ENCODE measurements at places on chromosomes 7 and 10.

GRCh38 chr7:51778121-51778520 is 461.5 kb upstream of the COBL start:
- no peak for DNase-seq

- DNase-seq: no peak
These were observed 106.2 kb downstream of the CUX1 start for GRCh38 chr7:101923602-101923985.

DNA sequence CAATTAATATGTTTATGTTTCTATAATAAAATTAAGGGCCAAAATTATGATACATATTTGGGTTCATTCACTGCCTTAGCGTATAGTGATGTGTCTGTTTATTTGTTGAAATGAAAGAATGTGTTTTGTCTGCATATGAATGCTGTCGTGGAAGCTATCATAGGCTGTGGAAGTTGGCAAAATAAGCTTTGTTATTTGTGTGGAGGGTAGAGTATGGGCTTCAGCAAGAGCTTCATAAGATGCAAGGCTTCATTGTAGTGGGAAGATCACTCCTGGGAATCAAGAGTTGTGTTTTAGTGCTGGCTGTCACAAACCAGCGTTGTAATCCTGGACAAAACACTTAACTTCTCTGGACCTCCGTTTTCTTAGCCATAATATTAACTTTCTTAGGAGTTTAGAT is 2.5 kb downstream of the SLK start:
- DNase-seq: no peak

DNA sequence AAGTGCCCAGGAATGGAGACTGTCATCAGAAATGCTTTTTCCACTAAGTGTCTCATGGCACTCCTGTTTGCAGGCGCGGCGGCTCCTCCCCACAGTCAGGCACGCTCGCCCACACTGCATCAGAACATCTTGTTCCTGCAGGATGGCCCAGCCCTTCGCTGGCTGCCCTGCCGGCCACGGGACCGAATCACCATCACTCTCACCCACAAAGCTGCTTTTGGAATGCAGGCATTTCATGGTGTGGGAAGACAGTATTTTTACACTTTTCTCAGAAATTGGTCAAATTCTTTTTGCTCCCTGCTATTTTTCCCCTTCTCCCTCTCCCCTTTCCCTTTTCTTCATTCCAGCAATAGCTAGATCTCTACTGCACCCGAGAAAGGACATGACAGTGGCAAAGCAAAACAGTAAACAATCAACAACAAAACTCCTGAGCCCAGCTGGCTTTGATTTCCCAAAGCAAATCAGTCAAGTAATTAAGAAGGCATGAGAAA is 176.1 kb upstream of the TNS3 start:
- DNase-seq: no peak

DNA sequence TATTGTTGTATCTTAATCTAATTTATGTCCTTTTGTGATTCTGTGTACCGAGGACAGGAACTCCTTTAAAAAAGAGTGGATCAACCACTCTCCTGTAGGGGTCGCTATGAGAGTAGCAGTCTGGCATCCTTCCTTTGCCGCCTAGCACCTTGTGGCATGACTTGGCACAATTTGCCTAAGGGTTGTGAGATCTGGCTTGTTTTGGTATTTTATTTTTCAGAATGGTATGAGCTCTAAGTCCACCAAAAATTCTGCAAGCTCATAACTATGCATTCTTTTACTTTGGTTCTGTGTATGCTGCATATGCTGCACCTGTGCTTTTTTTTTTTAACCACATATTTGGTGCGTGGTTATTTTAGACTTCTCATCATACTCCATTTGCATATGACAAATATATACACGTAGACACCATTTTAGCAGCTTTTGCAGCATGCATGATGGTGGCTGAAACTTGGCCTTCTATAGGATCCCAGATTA is 112.8 kb downstream of the CDK14 start:
- no peak for DNase-seq

DNA sequence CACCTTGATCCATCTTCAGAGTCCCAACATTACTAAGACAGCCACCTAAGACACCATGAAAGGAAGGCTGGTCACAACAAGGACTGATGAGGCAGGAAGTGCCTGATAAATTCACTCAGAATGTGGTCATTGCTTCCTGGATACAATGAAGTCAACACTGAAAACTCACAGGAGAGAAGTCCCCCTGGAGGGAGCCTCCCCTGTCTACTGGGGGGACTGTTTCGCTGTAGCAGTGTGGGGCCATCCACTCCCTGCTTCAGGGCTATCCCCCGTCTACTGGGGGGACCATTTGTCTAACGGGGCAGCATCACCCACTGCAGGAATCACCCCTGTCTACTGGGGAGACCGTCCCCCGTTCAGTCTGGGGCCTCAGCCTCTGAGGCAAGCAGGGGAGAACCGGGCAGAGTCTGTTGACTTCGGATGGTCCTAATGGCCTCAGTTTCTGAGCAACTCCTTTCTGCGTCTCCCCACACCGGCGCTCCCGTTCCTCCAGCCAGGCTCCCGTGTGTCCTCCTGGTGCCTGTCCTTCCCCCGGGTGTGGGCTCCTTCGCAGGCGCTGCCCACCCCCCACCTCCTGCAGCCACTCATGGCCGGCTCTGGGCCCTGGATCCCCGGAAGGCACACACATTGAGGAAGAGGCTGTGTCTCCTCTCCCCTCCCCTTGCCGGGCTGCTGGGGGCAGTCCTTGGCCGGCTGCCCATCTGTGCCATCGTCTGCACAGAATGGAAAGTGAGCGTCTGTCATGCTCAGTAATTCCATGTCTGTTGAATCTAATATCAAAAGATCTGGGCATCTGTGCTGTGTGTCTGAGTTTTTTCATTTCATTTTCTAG is 59.9 kb upstream of the DNAJB6 start:
- no peak for DNase-seq

DNA sequence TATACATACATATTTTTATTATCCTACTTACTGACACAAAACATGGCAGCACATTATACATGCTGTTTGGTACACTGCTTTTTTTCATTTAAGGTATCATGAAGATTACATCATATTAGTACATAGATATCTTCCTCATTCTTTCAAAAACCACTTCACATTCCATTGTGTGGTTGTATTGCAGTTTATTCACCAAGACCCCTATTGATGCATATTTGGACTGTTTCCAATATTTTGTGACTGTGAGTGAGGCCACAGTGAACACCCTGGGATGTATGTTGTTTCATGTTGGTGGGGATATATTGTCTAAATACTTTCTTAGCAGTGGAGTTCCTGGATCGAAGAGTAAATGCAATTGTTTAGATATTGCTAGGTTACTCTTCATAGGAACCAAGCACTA is 39.0 kb downstream of the TFAM start:
- DNase-seq: no peak

DNA sequence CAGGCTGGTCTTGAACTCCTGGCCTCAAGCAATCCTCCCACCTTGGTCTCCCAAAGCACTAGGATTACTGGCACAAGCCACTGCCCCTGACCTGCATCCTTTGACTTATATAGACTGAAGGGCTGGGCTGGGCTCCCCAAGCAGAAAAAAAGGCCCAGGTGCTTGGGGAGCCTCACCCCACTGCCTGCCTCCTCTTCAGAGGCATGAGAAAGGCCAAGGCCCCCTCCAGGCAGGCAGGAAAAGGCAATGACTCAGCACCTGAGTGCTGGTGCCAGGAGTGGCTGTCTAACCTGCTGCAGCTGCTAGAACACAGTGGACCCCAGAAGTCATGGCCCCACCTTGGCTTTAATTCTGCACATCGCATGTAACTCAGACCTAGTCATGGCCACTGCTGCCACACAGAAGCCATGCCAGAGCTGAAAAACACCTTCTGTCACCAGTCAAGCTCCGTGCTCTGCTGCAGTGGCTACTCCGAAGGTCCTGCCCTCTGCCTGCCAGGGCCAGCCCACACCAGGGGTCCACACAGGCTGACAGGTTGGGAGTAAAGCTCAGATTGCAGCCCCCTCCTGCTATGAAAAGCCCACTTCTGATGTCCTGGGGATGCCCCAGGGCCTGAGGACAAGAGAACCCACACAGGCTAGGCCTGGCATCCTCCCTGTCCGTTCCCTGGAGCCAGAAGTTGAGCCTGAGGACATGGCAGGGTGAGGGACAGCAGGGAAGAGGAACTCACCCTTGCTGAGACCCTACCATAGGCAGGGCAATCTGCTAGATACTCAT is 48.5 kb downstream of the GRID1 start:
- DNase-seq: no peak

DNA sequence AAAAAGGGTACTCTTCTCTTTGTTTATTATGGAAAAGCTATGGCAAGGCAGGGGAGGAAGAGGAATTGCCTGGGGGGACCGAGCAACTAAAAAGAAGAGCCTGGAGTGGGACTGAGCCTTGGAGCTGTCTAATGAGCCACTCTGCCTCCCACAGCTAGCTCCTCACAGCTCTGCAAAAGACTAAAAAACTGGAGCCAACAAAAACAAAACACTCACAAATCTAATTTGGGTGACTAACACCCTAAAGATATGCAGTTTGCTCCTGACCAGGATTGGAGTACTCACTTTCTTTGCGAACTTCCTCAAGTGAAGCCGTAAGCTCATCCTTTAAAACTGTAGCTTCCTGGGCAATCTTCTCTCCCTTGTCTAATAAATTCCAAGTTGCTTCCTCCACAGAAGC is 89.4 kb downstream of the CTNNA3 start:
- DNase-seq: no peak

DNA sequence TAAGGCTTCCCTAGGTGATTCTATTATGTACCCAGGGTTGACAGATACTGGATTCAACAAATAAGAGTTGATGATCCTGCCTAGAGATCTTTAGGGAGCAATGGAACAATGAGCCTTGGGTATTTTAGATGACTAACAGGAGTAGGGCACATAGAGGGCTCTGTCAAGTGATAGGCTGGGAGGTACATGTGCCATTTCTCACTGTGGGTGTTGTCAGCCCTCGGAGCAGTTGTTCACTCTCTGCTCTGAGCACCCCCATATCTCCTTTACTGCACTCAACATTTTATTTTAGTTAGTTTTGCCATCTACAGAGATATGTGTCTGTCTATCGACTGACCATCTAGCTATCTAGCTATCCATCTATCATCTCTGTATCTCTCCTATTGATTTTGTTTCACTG is 950.6 kb downstream of the TYW1 start:
- DNase-seq: no peak

- no peak for DNase-seq
These were observed 9.5 kb downstream of the RAB18 start for GRCh38 chr10:27513451-27514191.

- DNase-seq: no peak
These were observed 80.0 kb downstream of the DAGLB start for GRCh38 chr7:6367701-6368211.

DNA sequence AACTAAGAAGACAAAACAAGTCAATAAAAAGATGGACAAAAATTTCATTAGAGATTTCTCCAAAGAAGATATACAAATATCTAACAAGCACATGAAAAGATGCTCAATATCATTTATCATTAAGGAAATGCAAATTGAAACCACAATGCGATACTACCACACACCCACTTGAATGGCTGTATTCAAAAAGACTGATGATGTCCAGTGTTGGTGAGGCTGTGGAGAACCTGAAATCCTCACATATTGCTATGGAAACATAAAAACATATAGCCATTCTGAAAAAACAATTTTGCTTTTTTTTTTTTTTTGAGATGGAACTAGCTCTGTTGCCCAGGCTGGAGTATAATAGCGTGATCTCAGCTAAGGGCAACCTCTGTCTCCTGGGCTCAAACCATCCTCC is 124.1 kb upstream of the LAMB4 start:
- no peak for DNase-seq

GRCh38 chr10:12500381-12501303 is 151.3 kb downstream of the CAMK1D start:
- DNase-seq: no peak

DNA sequence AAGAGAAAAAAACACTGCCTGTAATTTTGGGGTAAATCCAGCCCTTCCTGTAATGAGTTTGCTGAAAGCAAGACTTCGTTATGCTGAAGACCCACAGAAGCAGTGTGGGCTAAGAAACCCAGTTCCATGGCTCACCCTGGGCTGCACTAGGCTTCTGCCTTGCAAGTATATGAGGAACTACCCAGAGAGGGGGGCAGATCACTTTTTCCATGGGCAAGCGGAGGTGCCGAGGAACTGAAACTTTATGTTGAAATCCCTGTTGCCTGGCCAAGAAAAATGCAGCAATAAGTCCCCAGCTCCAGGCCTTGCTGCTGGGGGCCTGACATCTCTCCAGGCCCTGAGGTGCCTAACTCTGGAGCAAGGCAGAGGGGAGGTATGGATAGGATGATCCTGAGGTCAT is 8.5 kb downstream of the RASSF4 start:
- DNase-seq: no peak

GRCh38 chr7:35424869-35425495 is 171.1 kb upstream of the TBX20 start:
- DNase-seq: peak; percentile 42

- no peak for DNase-seq
These were observed 15.6 kb downstream of the MDH2 start for GRCh38 chr7:76063525-76063924.

GRCh38 chr7:39260279-39260844 is 282.7 kb downstream of the POU6F2 start:
- DNase-seq: no peak

GRCh38 chr7:114865564-114865963 is 56.3 kb upstream of the MDFIC start:
- no peak for DNase-seq

- no peak for DNase-seq
These were observed 7.0 kb upstream of the ZNF862 start for GRCh38 chr7:149830997-149831740.

DNA sequence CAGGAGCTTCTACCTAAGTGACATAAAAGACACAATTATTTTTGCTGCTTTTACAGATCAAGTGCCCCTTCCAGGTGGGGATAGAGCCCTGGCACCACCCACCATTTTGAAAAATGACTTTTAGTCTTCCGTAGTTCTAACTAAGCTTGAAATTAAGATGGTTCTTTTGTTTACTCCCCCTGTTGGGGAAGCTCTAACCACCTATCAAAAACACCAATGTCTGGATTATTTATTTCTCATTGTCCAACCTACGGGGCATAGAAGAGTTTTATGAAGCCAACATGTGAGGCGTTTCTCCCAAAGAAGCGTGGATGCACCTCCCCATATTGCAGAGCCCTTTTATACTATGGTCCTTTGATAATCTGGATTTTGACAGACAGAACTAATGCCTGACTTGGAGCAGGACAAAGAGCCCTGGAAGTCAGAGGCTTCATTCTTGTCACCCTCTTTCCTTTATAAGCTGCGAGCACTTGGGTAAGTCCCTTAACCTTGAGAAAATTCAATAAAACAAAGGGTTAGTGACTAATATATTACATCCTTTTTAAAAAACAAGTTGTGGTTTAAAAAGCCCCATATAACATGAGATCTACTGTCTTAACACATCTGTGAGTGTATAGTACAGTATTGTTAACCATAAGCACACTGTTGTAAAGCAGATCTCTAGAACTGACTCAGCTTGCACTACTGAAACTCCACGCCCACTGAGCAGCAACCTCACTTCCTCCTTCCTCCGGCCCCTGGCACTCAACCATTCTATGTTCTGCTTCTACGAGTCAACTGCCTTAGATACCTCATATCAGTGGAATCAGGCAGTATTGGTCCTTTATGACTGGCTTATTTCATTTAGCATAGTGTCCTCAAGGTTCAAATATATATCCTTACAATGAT is 67.5 kb downstream of the ATXN7L1 start:
- DNase-seq: peak; percentile 54

GRCh38 chr10:116269619-116270018 is 3.4 kb downstream of the GFRA1 start:
- no peak for DNase-seq
